Stimulated activated CD8-positive, alpha-beta memory T cell treated with anti-CD3 and anti-CD28 coated beads, Interleukin-7, amount 100 ng/mL, for 1 hour (primary cell): ENCODE measurements at places on chromosomes 16 and 17.

DNA sequence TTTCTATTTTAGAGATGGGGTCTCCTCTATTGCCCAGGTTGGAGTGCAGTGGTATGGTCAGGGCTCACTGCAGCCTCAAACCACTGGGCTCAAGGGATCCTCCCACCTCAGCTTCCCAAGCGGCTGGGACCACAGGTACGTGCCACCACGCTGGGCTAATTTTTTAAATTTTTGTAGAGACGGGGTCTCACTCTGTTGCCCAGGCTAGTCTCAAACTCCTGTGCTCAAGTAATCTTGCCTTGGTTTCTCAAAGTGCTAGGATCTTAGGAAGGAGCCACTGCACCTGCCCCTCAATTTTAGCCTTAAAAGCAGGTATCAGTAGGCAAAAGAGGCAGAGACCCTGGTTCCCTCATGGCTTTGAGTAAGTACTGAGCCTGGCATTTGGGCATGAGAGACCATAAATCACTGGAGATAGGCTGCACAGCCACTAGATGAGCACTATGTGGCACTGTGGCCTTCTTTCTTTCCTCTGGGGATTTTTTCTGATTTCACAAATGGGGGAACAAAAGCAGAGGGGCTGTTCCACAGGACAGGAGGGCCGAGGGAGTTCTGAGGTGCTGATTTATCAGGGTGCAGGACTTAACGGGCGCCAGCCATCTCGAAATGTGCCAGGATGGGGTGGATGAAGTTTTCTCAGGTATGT is 82.2 kb downstream of the PLXDC1 start:
- DNase-seq: no peak

DNA sequence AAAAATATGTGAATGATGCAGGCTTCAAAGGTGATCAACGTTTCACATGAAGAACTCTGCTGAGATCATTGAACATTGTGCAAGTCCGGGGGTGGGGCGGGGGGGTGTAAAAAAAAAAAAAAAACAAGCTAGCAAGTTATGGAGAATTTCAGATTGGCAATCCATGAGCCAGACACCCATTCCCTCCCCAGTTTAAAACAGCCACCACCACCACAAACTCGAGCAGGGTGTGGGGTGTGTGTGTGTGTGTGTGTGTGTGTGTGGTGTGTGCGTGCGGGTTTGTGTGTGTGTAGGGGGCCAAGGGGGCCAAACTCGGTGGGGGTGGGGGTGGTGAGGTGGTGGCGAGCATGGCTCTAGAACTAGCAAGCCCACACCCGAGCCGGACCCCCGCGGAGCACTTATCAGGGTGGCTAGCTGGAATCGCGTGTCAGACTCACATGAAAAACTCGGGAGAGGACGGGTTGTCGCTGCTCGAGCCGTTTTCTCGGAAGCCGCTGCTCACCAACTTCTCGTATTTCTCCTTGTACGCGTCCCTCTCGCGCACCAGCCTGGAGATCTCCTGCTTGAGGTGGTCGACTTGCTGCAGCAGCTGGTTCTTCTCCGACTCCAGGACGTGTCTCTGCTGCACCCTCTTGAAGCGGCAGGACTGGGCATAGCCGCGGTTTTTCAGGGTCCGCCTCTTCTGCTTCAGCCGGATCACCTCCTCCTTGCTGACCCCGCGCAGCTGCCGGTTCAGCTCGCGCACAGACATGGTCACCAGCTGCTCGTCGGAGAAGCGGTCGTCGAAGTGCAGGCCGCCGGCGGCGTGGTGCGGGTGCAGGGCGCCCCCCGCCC is 2.0 kb downstream of the MAF start:
- peak; percentile 4 for DNase-seq

DNA sequence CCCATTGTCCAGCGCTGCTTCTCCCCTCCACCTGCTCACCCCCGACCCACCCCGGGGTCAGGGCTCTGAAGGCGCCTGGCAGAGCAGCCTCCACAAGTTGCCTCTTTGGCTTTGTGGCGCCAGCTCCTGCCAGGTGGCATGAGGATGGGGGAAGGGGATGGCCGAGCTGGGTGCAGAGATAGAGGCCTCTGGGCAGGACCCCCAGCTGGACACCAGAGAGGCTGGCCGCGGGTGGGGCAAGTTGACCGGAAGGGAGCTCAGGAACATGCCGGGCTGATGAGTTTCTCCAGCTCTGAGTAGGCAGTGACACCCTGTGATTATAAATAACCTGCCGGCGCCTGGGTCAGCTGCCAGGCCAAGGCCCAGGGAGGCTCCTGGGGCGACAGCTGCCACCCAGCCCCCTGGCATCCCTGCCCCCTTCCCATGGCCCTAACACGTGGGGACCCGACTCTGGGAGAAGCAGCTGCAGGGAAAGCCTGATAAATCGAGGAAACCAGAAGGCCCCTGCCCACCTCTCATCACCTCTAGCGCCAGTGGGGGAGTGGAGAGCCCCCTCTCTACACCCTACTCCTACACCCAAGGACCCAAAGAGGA is 729 bp downstream of the P2RX5 start:
- DNase-seq: no peak

- DNase-seq: no peak
Observed at GRCh38 chr16:4618645-4619418, 4.1 kb upstream of the UBALD1 start.

DNA sequence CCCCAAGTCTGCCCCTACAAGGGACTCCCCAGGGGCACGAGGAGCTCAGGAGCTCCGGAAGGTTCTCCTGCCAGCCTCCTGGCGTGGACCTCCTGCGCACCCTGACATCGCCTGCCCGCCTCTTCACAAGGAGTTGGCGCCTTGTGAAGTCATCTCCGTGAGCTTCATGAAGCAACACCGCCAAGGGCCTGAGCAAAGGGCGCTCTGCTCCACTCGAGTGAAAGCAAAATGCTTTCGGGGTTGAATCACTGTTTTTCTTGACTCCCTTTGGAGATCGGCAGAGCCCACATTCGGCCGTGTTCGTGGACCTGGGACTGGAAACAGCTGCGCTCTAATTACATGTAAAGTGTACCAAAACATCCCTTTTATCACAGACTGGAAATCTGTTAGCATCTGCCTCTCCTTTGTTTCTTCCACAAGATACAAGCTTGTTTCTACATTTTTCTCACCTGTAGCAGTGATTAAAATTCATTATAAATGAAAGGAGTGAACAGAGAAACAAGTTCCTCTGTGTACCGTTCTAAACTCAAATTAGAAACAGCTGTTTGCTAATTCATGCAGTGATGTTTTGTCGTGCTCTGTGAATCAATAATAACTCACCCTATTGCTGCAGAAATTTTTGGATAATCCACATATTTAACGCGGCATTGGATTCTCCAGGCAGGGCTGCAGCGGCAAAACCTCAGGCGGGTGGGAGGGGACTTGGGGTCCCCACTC is 203.3 kb downstream of the ZNF423 start:
- DNase-seq: no peak

DNA sequence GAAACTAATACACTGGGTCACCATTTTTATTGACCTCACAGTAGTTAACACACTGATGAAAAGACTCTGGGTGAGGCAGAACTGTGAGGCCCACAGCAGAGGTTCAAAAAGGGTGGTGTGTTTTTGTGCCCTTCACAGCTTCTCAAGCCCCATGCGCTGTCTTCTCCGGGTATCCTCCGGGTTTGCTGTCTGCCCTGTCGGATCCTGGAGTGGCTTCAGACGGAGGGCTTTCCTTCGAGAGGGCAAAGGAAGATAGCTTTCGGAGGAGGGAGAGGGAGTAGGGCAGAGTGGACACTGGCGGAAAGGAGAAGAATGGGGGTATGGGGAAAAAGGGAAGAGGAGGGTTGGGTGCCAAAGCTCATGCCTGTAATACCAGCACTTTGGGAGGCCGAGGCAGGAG is 80.8 kb downstream of the CYLD start:
- DNase-seq: no peak

- DNase-seq: no peak
Observed at GRCh38 chr16:64977206-64977920, 144.5 kb downstream of the CDH11 start.
